ENCODE measurements at places on chromosomes 2 and 18.

- DNase-seq = no peak
Measured at GRCh38 chr18:54127759-54128378, 96.6 kb downstream of the MBD2 start.

GRCh38 chr2:120398051-120398995 lies 52.4 kb downstream of the INHBB start:
- no peak for DNase-seq

DNA sequence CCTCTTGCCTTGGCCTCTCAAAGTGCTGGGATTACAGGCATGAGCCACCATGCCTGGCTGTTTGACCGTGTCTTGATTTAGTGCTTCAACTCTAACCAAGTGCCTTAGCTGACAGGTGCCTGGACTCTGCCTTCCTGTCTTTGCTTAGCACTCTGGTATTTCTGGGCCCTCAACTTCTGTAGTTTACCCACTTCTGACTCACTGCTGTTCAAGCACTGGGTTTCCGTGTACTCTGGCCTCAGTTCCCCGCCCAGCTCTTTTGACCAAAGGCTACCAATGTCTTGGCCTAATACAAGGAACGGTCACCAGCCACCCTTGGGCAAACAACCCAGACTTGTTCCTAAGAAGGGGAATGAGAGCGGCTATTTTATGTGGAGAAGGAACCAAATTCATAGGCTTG lies 35.7 kb upstream of the CABLES1 start:
- no peak for DNase-seq

DNA sequence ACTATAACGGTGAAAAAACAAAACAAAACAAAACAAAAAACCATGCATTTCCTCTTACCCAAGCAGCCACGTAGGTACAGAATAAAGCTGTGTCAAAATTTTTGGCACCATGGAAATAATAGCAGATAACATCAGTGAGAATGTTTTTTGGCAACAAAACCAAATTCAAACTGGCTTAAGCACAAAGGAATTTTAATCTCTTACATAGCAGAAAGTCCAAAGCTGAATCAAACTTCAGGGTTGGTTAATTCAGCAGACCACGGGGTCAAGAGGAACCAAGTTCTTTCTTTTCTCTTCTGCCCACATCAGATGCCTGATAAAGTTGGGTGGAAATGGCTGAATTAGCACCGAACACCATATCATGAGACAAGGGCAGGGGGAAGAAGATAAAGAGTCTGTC lies 129.5 kb downstream of the PAX3 start:
- no peak for DNase-seq

- no peak for DNase-seq
Measured at GRCh38 chr2:210623506-210623905, 67.1 kb downstream of the CPS1 start.

DNA sequence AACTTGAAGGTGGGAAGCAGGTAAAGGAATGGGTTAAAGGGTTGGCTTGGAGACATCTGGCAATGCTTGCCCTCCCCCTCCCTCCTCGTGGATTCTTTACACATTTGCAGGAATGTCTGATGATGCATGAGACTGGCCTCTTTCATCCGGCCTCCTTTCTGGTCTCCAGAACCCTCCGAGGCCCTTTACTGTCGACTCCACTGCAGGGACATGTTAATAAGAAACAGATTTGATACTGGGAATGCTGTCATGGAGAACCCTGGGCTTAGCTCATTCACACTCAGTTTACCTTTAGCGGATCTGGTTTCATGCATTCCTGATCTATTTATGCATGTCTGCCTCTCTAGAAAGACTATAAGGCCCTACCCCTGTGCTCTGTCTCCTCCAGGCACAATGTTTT lies 238.7 kb downstream of the TGIF1 start:
- no peak for DNase-seq

DNA sequence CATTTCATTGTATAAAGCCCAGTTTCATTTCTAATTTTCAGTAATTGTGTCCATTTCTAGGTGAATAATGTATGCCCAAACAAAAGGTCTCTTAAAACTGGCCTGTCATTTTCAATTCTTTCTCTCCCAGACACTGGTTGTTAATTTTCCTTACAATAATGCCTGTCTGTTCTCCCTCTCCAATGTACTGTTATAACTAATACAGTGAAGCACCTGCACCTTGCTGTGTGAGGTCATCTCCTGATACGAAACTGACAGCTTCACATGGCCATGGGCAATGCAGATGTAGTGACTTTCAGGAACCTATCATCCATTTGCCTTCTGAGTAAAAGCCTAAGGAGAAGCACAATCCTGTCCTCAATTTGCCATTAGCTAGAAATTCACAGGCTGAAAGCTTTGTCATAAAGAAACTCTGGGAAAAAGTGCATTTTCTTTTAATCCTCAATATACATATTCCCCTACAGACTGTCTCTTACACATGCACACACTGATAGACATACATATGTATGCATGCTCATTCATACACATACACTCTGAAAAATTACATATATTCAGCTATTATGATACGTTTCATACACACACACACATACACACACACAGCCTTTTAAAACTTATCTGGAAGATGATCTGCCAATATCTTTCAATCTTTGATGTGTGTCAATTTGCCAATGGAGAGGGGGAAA lies 1030.3 kb downstream of the TDRD15 start:
- no peak for DNase-seq

DNA sequence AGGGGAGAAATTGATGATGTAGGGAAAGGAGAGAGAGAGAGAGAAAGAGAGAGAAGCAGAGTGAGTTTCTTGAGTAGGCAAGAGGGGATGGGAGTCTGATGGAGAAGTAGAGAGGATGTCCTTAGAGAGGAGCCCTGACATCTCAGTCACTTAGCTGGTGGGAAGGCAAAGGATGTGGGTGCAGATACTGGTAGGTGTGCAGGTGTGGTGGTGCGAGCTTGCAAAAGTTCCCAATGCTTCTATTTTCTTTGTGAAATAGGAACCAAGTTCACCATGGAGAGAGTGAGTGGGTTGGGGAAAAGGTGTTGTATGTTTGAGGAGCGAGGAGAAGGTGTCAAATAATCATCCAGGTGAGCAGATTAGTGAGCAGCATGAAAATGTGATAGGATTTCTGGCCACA lies 26.5 kb upstream of the POLE4 start:
- no peak for DNase-seq

GRCh38 chr2:5057891-5058351 lies 634.3 kb upstream of the SOX11 start:
- DNase-seq = peak; percentile 100

DNA sequence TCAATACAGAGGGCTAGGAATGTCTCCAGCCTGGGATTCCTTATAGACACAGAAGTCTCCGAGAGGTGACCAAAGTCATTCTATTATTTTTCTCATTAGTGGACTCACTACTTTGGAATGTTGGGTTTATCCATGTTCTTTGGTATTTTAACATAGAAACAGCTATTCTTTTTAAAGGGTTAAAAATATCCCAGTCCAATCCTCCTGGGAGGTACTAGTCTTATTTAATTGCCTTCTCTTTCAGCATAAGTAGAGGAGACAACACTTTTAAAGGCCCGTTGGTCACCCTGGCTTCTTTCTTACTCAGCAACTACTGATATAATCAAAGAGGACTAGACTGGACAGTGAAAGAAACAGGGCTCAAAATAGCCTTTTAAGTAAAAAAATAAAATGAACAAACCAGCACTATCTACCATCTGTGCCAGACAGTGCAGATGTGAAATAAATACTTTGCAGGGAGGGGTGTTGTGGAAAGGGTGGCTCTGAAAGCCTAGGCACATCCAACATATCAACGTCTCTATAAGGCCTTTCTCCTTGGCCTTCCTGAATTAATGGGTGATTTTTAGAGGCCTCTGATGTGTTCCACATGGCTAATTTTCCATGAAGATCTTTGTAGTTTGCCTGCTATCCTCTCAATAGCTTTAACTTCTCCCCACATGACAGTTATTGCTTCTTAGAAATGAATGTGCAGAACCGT lies 334.4 kb upstream of the THUMPD2 start:
- DNase-seq = peak; percentile 98

GRCh38 chr2:94861308-94862152 lies 9.7 kb upstream of the TEKT4 start:
- no peak for DNase-seq

GRCh38 chr18:75727456-75727855 lies 300.0 kb upstream of the SMIM21 start:
- DNase-seq = peak; percentile 23

DNA sequence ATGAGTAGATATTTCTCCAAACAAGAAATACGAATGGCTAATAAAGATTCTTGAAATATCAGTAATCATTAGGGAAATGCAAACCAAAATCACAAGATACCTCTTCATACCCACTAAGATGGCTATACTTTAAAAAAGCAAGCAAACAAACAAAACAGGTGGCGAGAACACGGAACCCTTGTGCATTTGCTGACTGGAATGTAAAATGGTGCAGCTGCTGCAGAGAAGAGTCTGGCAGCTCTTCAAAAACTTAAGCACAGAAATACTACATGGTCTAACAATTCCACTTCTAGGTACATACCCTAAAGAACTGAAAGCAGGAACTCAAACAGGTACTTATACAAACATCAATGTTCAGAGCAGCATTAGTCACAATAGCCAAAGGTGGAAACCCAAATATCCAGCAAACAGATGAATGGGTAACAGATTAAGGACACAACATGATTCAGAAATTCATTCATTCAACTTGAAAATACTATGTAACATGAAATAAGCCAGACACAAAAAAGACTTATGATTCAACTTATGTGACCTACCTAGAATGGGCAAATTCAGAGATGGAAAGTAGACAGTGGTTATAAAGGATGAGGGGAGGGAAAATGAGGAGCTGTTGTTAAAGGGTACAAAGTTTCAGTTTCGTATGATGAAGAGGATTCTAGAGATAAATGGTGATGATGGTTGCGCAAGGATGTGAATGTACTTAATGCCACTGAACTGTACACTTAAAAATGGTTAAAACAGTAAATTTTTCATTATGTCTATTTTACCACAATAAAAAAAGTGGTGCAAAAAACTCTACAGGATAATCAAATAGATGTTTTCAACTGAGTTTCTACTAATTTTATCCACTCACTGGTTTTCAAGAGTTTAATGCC lies 26.9 kb upstream of the GPR75 start:
- no peak for DNase-seq

GRCh38 chr18:67250776-67251424 lies 265.6 kb downstream of the DSEL start:
- DNase-seq = no peak

DNA sequence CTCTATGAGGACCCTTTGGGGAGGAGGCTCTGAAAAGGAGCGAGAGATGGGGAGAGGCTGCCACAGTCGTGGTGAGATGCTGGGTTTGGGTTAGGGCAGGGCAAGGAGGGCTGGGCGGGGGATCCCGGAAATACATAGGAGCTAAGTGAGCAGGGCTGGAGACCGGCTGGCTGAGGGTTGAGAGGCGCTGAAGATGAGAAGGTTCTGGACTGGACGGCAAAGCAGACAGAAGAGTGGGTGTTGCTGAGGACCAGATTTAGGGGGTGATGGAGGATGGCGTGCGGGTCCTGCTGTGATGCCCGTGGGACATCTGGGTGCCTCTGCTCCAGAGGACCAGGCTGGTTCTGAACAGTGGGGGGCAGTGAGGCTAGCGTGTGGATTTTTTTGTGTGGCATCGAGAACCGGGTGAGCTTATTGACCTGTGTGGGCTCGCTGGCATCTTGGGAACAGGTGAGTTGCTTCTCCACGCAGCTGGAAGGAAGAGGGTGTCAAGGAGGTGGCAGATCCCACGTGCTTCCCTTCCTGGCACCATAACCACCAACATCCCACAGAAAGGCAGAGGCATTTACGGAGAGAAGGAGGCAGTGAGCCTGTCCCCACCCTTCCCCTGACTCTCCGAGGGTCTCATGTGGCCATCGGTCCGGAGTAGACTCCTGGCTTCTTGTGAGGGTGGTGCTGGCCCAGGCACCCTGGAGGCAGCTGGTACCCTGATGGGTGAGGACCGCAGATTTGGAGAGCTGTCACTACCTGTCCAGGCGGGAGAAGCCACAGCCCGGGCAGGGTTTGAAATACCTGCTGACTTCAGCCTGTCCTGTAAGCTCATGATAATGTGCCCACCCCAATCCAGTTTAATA lies 70.3 kb downstream of the ASB1 start:
- no peak for DNase-seq

DNA sequence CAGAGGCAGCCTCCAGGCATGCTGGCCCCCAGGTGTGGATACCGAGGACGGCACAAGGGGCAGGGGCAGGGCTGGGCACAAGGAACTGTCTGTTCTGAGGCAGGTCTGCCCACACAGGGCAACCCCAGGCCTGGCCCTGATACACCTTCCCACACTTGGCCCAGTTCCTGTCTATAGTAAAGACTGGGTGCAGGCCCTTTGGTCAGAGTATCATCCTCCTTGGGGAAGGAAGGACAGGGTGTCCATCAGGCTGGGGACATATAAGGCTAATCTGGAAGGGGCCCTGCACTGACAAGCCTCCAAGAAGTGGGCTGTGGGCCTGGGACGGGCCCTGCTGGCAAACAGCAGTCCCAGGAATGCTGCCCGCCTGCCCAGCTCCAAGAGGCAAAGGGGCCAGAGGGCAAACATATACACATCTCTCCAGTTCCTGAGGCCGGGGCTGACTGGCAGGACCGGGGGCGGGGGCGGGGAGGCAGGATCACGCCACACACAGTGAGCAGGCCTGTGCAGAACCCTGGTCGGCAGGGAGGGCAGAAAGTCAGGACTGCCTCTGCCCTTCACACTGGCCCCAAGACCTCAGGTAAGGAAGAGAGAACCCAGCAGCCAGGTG lies 18.9 kb downstream of the SDC1 start:
- DNase-seq = no peak

DNA sequence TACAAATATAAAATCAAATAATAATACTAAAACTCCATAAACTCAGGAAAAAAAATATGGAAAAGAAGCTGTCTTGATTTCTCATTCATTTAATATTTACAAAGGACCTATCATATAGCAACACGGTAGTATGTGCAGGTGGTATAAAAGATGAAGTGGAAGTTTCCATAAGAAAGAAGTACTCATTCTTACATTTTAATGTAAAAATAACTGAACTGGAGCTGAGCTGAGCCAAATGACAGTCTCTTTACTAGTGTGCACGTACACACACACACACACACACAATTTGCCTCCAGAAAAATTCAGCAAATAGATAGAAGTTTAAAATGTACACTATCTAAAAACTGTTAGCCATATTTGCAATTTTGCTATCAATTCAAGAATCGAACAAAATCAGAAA lies 54.1 kb downstream of the ASXL2 start:
- no peak for DNase-seq

- DNase-seq = no peak
Measured at GRCh38 chr18:42338683-42339082, 383.6 kb downstream of the PIK3C3 start.

- DNase-seq = no peak
Measured at GRCh38 chr2:157053876-157054275, 203.6 kb upstream of the GALNT5 start.

GRCh38 chr2:236503100-236503499 lies 66.5 kb upstream of the ACKR3 start:
- no peak for DNase-seq

- no peak for DNase-seq
Measured at GRCh38 chr2:239444626-239445577, 44.1 kb upstream of the HDAC4 start.

DNA sequence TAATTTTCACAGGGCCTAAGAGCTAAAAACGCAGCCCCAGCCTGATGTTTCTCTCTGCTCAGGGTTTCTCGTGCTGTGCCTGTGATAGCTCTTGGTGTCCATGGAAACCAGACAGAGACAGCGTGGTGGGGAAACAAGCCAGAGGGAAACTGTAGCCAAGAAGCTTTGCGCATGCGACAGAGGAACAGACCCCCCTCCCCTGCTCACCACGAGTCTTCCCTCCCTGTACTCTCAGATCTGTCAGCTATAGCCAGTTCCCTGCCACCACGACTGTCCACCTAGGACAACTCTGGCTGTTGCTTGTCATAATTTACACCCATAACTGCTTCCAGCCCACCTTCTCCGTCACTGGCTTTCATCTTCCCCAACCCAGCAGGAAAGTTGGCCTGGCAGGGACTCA lies 13.2 kb upstream of the DNAJC27 start:
- no peak for DNase-seq
